NCI-H526 treated with DMSO at 0.1 percent for 48 hours (cell line): ENCODE measurements at places on chromosomes 4 and X.
A peak's percentile ranks its signal among the peaks of the same experiment; 100 is the strongest.

DNA sequence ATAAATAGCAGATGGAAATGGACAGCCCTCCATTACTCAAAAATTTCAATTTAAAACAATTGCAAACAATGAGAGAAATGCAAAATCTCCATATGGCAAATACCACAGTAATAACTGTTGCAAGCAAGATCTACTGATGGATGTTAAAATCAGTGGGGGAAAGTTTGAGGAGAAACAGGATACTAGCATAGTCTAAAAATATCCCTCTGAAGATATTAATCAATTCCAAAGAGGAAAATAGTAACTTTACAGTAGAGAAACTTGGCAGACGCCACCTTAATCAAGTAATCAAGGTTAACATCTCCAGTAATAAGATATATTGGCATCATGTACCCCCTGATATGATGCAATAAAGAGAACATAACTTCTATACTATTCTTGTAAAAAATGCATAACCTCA, 344.8 kb downstream of the ZNF674 start:
- no peak for DNase-seq

GRCh38 chr4:119498527-119498926, 130.1 kb downstream of the PDE5A start:
- DNase-seq: no peak

GRCh38 chr4:74366367-74366911, 1.5 kb downstream of the EREG start:
- no peak for DNase-seq

GRCh38 chr4:168605411-168605810, 108.6 kb downstream of the PALLD start:
- DNase-seq: no peak

- peak; percentile 23 for DNase-seq
Measured at GRCh38 chr4:153448003-153448731, 18.0 kb upstream of the TMEM131L start.

GRCh38 chr4:39114436-39114835, 52.4 kb downstream of the KLHL5 start:
- DNase-seq: no peak

GRCh38 chrX:38654302-38654701, 93.0 kb downstream of the TSPAN7 start:
- DNase-seq: peak; percentile 20

DNA sequence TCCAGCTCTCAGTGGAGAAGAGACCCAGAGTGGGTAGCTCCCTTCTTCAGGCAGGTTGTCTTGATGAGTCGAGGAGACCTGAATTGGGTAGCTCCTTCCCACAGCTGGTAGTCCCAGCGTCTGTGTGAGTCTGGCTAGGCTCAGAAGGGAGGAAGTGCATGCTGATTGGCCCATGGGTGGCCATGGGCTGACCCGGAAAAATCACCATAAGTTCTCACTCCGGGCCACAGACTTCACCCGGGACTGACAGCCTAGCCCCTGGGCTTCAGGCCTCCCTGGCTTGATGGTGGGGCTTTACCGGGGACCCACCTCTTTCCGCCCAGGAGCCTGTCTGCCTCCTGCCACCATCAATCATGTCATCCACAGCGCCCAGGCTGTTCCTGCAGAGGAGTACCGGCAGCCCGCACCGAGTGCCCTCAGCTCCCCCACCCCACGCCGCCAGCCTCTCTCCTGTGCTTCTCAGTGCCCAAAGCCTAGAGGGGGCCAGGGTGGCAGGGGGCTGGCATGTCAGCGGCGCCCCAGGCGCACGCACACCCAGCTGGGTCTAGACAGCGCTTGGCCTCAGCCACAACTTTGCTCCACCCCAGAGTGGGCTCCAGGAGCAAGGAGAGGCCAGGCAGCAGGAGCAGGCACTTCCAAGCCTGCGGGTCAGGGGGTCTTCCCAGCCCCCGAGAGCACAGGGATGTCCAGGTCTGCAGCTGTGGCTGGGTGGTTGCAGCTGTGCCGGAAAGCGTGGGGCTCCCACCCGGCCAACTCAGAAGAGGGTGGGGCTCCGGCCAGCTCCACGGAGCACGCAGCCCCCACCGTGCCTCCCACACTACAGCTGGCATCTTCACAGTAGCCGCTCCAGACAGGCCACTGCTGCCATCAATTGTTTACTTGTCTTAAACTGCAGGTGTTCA, 16.1 kb upstream of the SAT1 start:
- DNase-seq: no peak

DNA sequence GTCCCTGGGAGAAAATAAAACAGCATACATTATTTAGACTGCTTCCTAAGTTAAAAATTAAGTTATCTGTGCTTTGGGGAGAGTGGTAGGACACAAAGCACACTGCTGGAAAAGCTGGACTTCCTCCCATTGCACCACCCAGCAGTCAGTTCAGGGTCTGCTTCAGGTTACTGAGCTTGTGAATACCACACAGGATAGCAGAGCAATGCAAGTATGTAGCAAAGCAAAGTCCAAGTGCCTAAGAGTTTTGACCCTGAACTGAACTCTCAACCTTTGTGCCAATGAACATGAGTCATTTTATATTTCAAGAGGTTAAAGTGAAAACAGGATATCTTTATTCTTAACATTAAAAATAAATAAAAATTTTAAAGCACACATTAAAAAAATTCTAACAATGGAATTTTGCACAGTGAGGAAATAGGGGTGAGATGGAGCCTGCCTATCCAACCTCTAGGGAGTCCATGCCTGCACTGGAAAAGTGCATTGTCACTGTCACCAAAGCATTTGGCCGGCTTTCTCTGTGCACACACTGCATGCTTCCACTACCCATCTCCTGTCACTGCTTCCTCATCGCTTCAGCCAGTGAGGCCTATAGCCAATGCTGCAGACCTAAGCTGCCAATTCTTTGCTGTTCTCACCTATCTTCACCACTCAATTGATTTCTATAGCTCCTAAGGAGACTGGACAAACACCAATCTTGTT, 50.9 kb downstream of the ABCG2 start:
- no peak for DNase-seq

DNA sequence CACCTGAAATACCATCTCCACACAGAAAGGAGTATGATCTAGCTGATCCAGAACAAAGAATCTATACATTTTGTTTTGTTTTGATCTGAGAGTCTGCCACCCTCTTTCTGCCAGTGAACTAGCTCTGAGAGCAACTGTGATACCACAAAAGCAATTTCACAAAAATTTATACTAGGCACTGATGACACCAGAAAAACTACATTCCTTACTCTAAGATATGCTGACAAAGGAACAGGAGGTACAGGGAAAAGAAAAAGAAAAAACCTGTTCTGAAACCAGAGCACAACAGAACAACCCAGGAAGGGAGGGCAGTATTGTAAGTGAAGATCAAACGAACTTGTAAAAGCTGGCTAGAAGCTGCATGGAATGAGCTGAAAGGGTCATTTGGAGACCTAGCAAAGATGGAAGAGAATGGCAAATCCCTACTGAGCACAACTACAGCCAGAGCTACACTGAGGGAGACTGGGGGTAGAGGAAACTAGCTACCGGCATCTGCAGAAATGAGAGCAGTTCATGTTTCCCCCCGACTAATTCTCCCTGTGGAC, 31.9 kb downstream of the AMOT start:
- DNase-seq: no peak

DNA sequence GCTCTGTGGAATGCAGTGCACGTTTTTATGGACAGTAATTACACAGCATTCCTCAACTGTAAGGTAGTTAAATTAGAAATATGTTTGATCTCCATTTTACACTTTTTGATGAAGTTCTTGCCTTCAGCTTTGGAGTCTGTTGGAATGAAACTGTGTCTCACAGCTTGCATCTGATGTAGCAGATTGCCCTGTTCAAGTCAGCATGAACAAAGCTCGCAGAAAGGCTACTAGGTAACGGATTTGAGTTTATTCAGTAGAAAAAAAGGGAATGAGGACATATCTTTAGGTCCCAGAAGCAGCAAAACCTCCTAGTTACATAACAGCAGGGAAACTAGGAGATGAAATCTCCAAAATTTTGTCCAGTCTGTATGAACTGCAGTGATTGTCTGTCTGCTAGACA, 24.3 kb upstream of the CBLL2 start:
- DNase-seq: no peak

GRCh38 chrX:18649498-18649951, 22.4 kb downstream of the RS1 start:
- no peak for DNase-seq

DNA sequence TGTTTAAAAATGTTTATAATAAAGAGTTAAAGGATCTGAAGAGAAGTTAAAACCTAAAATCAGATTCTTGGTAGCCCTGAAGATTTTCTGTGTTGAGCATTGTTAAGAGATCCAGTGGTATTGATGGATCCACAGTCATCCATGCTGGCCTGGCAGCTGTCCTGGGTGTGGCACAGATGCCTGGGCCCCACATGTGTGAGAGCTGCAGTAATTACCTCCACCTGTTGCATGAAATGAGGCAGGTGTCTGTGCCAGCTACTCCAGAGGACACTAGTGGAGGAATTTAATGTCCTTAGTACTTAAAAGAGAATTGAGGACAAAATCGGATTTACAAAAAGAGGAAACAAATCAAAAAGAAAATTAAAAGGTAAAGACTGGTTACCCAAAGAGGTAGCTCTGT, 44.0 kb downstream of the MGST2 start:
- DNase-seq: no peak
